ENCODE measurements at places on chromosomes 4 and X.
A peak's percentile ranks its signal among the peaks of the same experiment; 100 is the strongest.

DNA sequence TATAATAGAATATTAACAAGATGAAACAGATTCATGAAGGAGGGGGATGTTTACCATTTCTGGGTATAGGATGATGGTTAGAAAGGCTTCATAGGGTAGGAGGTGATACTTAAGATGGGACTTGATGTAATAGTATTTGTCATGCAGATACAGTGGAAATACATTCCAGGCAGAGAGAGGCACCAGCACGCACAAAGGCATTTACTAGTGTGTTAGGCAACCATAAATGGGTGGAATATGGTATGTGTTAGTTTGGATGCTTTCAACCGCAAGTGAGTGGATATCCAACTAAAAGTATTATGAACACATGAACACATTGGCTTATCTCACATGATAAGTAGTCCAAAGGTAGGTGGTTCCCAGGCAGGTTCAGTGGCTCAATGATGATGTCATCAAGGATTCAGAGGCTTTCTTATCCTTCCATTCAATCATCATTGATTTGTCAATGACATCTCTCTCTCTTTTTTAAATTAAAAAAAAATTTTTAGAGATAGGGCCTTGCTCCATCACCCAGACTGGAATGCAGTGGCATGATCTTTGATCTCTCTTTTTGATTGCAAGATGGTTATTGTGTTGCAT lies 12.7 kb upstream of the STARD8 start:
- DNase-seq = no peak

DNA sequence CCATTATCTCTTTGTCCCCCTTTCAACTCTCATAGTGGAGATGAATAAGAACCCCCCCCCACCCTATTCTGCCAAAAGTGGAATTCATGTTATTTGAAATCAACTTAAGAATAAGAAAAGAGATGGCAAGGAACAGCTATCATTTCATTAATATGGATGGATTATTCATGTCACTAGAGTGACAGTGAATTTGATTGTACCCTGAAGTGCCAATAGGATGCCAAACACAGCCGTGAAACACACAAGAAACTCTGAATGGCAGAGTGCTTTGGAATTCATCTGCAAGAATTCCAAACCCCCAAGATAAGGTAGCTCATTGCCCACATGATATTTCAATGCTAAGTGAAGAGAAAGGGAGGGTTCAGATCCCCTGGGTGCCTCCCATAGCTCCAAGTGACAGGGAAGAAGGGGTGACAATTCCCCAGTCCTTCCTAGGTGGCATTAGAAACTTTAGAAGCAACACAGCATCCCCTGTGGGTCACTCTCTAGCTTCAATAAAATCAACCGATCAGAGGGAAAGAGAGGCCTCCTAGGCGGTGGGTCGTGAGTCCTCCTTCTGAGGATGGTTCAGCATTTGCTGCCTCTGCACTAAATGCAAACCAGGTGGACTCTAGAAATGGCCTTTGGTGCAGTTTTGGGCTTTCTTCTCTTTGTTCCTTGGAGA lies 84.3 kb downstream of the MGST2 start:
- no peak for DNase-seq

DNA sequence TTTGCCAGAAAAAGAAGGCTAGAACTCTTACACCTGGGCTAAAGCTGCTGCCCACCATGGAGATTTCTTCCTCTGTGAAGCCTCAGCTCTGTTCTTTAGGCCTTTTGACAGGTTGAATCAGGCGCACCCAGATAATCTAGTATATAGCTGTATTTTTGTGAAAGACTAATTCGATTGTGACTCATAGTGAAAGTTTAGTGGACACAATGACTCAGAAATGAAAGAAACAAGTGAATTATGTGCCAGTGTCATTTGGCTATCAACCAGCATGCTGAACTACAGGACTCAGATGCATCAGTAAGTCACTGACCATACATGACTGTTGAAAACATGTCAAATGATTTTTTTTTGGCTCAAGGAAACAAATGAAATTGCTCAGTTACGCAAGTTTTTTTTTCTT lies 425.4 kb downstream of the SLITRK2 start:
- no peak for DNase-seq

DNA sequence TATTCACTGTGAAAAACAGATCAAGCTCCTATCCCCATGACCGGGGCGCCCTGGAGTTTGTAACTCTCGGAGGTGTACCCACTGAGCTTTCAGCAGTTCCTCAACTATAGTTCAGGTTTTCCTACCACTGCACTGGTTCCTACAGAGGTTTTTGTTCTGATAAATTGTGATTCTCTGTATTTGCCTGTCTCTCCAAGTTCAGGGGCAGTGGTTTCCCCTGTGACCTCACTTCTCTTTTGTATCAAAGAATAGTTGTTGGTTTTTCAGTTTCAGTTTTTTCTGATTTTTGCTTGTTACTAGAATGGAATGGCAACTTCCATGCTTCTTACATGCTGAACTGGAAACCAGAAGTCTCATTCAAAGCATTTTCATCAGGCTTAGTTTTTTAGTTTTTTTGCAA lies 56.8 kb upstream of the PLS3 start:
- no peak for DNase-seq

- DNase-seq = no peak
Observed at GRCh38 chr4:93751411-93751810, 77.1 kb upstream of the ATOH1 start.

- no peak for DNase-seq
Observed at GRCh38 chr4:5730993-5731990, 20.3 kb downstream of the EVC start.

DNA sequence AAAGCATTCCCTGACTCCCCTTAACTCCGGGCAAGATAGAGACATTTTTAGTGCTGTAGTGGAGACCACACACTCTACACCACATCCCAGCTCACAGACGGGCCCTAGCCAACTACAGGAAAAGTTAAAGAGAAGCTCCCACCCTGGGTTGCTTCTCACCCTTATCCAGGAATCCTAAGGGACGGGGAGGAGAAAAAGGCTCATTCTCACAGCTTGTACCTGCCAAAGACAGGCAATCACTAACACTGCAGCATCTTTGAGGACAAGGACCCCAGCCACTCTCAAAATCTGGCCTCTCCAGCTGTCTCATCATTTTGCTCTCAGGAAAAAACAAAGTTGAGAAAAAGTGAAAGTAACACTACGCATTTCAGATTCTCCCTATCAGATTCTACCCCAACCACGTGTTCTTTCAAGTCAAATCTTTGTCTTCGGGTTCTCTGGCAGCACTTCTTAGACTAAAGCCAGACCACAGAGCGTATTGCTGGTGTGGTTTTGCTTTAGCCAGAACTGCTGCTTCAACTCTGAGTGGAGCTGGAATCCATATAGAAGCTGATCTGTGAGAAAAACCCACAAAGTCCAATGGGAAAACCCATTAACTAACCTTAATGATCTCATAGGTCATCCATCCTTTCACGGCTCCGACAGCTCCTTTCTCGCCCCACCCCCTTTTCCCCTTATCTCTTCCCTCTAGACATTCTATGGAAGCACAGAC lies 605.9 kb upstream of the DIPK2B start:
- no peak for DNase-seq

- DNase-seq = no peak
Observed at GRCh38 chr4:80096175-80096850, 23.3 kb upstream of the ANTXR2 start.

GRCh38 chr4:39526765-39527295 lies 409 bp downstream of the UGDH start:
- DNase-seq = no peak

- no peak for DNase-seq
Observed at GRCh38 chr4:146051223-146051622, 112.6 kb upstream of the ZNF827 start.

DNA sequence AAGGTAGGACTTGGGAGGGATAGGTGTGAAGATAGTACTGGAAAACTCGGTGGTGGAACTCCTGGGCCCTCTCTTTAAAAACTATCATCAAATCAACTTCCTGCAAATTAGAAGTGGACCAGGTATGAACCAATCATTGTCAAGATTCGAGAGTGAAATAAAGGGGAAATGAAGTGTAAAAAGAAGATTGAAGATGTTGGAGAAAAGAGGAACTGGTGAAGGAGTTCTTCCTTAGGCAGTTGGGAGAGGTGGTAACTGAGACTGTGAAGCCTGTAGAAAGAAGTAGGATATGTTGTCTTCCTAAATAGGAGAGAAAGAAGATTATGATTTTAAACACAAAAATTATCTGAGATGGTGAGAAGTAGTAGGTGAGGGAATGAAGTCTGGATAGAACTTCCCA lies 212.2 kb downstream of the PPP1R2C start:
- no peak for DNase-seq

DNA sequence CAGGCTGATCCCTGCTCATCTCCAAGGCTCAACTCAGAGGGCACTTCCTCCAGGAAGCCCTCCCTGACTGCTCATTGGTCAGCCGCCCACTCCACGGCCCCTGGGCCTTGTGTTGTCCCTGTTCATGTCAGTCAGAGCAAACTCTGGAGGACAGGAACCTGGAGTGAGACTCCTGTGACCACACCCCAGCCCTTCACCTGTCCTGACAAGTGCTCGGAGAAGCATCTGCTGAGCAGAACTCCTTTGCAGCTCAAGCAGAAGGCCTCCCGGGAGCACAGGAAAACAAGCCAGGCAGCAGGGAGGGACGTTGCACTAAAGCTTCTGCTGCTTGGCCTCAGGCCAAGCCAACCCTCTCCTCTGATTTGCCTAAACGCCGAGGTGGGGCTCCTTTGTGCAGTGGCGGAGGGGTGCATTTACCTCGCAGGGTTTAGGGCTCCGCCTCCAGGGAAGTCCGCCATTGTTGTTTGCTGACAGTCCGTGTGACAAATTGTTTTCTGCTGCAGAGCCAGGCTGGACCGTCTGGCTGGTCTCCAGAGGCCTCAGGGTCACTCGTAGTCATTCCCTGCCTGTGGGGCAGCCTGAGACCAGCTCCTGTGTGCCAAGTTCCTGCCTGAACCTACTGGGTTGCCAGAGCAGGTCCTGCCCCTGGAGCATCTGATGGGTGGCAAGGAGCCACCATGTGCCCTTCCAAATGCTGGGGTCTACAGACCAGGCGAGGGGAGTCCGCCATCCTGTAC lies 61.8 kb downstream of the C4orf50 start:
- no peak for DNase-seq

GRCh38 chr4:168731706-168732414 lies 235.0 kb downstream of the PALLD start:
- no peak for DNase-seq

DNA sequence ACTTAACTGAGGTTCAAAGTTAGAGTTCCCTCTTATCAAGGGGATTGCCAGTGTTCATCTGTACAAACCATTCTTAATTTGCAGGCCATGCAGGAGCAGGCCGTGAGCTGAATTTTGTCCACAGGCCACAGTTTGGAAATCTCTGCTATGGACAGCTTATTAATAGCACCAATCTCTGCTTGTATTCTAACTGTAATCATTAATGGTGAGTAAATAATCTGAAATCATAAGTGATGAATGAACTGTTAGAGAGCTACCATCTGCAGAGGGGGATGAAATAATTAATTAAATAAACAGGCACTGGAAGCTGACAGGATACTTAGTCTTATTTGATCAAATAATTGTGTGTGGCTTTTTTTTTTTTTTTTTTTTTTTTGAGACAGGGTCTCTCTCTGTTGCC lies 48.5 kb upstream of the PDLIM3 start:
- DNase-seq = no peak

GRCh38 chr4:7189475-7190277 lies 2.7 kb upstream of the SORCS2 start:
- DNase-seq = no peak

- DNase-seq = peak; percentile 14
Observed at GRCh38 chrX:132292793-132293192, 73.5 kb upstream of the RAP2C start.

DNA sequence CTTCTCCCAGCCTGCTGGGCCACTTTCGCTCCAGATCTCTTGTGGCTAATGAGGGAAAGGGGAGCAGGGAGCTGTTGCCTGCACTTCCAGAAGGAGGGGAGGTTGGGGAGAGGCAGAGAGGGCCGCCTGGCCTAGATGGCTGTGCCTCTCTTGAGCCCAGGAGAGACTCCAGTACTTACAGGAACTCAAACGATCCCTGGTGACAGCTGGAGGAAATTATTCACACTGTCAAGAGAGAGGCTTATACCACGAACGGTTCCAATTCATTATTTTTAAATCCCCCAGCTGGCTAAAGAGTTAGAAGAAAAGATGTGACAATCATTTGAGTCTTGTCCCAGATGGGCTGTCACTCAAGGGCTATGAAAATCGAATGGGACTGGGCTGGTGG lies 96.1 kb downstream of the PHKA2 start:
- no peak for DNase-seq

DNA sequence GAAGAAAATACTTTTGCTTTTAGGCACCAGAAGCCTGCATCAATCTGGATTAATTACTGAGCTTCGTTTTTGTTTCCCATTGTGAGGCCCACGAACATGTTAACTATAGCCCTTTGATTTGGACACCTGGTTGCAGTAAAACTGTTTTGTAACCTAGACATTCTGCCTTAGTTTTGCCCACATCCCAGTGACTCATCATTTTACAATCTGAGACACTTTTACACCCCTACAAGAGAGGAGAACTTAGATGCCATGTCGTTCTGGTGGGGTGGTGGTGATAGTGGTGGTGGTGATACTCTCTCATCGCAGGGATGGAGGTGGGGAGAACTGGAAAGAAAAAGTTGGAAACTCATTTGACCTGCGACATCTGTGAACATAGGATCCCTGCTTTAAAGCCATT lies 1257.2 kb downstream of the ADGRL3 start:
- no peak for DNase-seq

GRCh38 chr4:134139188-134139587 lies 62.4 kb downstream of the PABPC4L start:
- DNase-seq = no peak

- DNase-seq = no peak
Observed at GRCh38 chr4:151538963-151539362, 130.0 kb downstream of the FHIP1A start.

GRCh38 chr4:11287055-11287454 lies 141.6 kb downstream of the HS3ST1 start:
- no peak for DNase-seq

GRCh38 chrX:51598899-51599298 lies 19.8 kb downstream of the CENPVL3 start:
- DNase-seq = no peak

- DNase-seq = no peak
Observed at GRCh38 chrX:150456466-150456865, 93.3 kb downstream of the MAMLD1 start.

- DNase-seq = no peak
Observed at GRCh38 chr4:25182937-25183336, 22.7 kb upstream of the SEPSECS start.

- no peak for DNase-seq
Observed at GRCh38 chr4:88005076-88005475, 2.4 kb upstream of the PKD2 start.

GRCh38 chr4:110636680-110637407 lies 14.0 kb upstream of the PITX2 start:
- no peak for DNase-seq

- DNase-seq = no peak
Observed at GRCh38 chr4:84177831-84178542, 321.1 kb downstream of the NKX6-1 start.

Data from SK-N-MC (cell line).